ENCODE measurements at places on chromosomes 12 and 14.
A peak's percentile ranks its signal among the peaks of the same experiment; 100 is the strongest.

DNA sequence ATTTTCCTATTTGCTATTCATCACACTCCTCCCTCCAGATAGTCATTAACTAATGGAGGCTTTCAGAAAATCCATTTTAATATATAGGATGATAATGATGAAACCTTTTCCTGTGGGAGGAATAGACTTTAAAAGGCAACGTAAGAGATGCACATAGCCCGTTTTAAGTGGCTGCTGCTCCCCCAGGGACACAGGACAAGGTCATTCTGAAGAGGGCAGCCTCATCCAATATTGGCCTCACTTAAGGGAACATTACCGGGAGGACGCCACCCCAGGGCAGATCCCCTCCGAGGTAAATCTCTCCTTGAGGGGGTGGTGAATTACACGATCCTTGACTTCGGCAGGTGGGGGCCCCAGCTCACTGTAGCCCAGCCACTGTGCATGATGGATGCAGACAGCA is 131.9 kb downstream of the PIWIL1 start:
- H3K4me1 ChIP-seq: no peaks in the 10 kb centered on the region
- H3K4me3 ChIP-seq: no peak overlapping the region
- DNase-seq: no peak
- no peaks in the 10 kb centered on the region for H3K27me3 ChIP-seq
- no peak overlapping the region for H3K27ac ChIP-seq
- peaks cover 4% of the 10 kb centered on the region for H3K36me3 ChIP-seq

- H3K4me1 ChIP-seq: peaks cover 4% of the 10 kb centered on the region
- H3K27me3 ChIP-seq: no peaks in the 10 kb centered on the region
- no peak overlapping the region for H3K4me3 ChIP-seq
- no peaks in the 10 kb centered on the region for H3K36me3 ChIP-seq
- DNase-seq: no peak
- no peak overlapping the region for H3K27ac ChIP-seq
These were observed 37.5 kb downstream of the CCER1 start for GRCh38 chr12:90917431-90917830.

DNA sequence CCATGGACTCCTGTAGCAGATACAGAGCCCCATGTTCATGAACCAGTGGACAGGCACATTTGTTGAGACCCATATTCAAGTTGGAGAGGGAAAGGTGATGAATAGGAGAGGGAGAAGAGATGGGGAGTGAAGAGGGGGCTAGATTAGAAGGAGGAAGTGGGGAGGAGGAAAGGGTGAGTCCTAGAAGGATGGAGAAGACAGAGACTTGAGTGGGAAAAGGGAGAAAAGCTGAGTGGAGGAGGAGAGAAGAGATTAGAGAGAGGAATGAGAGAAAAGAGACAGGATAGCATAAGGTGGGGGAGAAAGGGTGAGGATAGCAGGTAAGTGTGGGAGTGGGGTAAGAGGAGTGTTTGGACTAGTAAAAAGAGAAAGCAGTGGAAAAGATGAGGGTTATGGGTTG is 4.9 kb upstream of the ASIC1 start:
- no peak for DNase-seq
- peaks cover 32% of the 10 kb centered on the region for H3K4me1 ChIP-seq
- H3K27me3 ChIP-seq: peaks cover 4% of the 10 kb centered on the region
- H3K36me3 ChIP-seq: no peaks in the 10 kb centered on the region
- H3K4me3 ChIP-seq: no peak overlapping the region
- no peak overlapping the region for H3K27ac ChIP-seq

GRCh38 chr12:76123259-76124212 is 39.1 kb upstream of the NAP1L1 start:
- no peaks in the 10 kb centered on the region for H3K36me3 ChIP-seq
- no peak overlapping the region for H3K4me3 ChIP-seq
- DNase-seq: no peak
- no peaks in the 10 kb centered on the region for H3K27me3 ChIP-seq
- peak overlapping the region; percentile 10 for H3K27ac ChIP-seq
- H3K4me1 ChIP-seq: no peaks in the 10 kb centered on the region

DNA sequence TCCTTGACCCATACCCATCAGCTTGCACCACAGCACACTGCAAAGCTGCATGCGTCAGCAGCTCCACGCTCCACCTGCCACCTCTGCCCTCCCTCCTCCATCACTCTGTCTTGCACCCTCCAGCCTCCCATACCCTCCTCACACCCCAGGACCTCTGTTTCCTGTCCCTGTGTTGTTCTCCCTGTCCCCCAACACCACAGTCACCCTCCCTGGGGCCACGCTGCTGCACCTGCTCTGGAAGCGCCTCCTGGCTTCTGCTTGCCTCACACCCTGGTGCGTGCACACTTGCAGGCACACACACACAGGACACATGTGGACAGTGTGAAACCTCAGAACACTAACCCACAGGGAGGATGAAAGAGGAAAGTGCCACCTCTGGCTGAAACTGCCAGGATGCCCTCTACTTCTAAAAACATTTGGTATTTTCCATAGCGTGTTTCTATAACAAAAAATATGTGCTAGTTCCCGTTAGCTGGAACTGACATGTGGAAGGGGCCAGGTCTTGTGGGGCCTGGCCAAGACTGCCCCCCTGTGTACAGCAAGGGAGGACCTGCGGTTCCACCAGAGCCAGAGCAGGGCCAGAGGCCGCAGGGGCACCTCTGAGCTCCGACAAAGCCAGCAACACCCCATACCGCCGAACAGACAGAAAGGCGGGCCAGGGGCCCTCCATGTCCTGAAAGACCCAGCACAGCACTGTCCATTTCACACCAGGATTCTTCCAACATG is 10.0 kb downstream of the BRF1 start:
- no peak for DNase-seq
- H3K27ac ChIP-seq: no peak overlapping the region
- H3K4me1 ChIP-seq: peaks cover 22% of the 10 kb centered on the region
- no peaks in the 10 kb centered on the region for H3K36me3 ChIP-seq
- no peaks in the 10 kb centered on the region for H3K27me3 ChIP-seq
- H3K4me3 ChIP-seq: no peak overlapping the region

DNA sequence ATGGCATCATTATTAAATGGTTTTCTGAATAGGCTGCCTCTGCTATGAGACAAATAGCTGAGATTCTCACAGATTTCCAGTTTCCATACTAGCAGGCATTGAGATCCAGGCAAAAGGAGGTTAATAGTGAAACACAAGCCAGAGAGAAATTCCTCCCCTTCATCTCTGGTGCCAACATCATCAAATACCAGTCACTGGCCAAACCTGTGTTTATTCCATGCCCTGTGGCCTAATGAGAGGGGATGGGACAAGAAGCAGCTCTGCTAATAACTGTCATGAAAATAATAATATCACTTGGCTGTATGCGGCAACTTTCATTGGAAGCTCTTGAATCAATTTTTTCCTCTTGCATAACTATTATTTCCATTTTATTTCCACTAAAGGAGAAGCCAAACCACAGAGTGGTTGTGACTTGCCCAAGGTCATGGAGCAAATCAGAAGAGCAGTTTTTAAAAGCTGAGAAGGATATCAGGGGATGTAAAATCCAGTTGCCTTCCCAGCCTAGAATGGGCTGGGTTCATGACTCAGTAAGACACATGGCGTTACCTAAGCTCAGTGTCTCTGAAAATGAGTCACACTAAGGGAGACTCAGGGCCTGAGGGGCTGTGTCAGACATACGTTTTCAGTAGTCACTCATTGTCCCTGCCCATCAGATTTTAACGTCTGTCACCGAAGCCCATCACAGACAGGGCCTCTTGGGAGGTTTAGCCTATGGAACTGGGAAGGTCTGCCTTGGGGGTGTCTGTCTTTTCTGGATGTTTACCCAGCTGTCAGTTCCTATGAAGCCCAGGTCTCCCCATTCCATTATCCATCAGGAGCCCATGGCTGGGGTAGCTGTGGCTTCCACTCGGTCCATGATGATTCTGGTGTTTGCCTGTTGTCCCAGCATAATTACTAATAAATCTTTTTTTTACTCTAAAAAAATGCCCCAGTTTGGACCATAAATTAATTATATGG is 208.8 kb upstream of the EEA1 start:
- no peak overlapping the region for H3K4me3 ChIP-seq
- peak overlapping the region; percentile 2 for H3K27ac ChIP-seq
- H3K27me3 ChIP-seq: no peaks in the 10 kb centered on the region

DNA sequence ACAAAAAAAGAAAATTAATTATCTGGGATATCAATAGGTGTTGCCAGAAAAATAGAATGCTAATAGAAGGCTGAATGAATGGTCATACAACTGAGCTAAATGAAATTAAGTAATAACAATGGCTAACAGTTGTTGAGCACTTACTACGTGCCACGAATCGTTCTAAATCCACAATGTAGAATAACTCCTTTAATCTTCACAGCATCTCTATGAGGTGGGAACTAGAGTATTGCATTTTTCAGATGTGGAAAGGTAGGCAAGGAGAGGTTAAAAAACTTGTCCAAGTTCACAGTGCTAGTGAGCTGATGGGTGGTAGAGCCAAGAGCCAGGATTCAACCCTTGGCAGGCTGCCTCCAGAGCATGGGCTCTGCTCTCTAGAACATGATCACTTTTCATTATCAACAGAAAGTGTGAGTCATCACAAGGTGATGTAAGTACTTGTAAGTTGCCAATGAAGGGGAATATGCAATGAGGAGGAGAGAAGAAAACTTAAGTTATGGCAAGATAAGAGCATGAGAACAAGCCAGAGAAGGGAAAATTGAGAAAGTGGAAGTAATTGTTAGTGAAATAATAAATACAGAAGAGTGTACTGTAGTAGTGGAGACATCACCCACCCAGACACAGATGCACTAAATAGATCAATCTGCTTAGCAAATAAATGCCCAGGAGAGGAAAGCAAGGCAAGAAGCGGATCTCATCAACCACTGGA is 122.1 kb downstream of the PRKD1 start:
- H3K4me1 ChIP-seq: peaks cover 8% of the 10 kb centered on the region
- H3K27me3 ChIP-seq: no peaks in the 10 kb centered on the region
- DNase-seq: no peak
- no peaks in the 10 kb centered on the region for H3K36me3 ChIP-seq

- no peaks in the 10 kb centered on the region for H3K36me3 ChIP-seq
- H3K4me1 ChIP-seq: no peaks in the 10 kb centered on the region
- peak overlapping the region; percentile 43 for H3K4me3 ChIP-seq
- H3K27ac ChIP-seq: peak overlapping the region; percentile 84
These were observed 4.5 kb downstream of the DCN start for GRCh38 chr12:91178139-91178561.

- H3K27me3 ChIP-seq: peaks cover 8% of the 10 kb centered on the region
- no peak overlapping the region for H3K27ac ChIP-seq
- DNase-seq: no peak
These were observed 78.3 kb downstream of the GSC start for GRCh38 chr14:94691660-94692034.

DNA sequence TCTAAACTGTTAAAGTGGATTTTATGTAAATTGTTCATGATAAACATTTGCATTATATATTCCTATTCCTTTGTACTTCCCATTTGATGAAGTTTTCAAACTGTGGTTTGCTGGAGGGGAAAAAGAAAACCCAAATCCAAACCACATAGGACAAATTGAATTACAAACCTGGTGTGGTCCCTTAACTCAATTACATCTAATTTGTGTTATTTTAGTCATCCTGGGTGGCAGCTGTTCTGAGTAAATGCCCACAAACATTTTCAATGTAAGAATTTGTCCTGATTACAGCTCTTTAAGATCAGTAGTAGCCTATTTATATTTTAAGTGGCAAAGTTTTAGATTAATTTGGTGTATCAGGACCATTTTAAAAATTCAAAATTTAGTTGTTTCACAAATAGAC is 153.9 kb downstream of the RAD51B start:
- no peak overlapping the region for H3K4me3 ChIP-seq
- H3K4me1 ChIP-seq: peaks cover 32% of the 10 kb centered on the region
- DNase-seq: no peak
- H3K27me3 ChIP-seq: no peaks in the 10 kb centered on the region
- no peak overlapping the region for H3K27ac ChIP-seq

DNA sequence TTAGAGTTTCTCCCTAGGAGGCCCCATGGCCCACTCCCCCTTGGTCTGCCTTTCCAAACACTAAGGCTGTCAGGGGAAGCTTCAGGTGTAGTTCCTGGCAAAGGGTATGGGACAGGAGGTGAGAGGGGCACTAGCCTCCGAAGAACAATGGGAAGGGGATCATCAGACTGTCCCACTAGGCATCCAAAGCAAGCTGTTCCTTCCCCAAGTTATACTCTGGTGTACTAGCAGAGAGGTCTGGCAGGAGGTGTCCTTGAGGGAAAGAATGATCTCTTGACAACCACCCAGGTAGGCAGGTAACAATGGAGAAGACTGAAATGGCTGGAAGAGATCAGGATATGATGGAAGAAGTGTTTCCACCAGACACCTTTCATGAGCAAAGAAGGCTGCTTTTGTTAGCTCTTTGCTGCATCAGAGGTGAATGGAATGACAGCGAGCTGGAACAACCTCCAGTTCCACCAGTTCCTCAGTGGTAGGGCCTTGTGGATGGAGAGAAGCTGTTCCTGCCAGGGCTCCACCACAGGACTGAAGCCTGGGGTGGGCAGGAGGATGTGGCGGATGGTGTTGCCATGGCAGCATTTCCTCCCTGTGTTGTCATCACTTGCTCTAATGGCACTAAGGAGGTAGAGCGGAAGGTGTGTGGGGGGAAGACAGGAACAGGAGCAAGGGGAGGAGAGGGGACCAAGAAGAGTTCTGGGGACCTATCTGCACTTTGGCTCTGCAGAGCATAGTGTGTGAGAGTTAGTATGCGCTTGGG is 2.3 kb upstream of the AGAP2 start:
- H3K4me3 ChIP-seq: peak overlapping the region; percentile 28
- peaks cover 49% of the 10 kb centered on the region for H3K27me3 ChIP-seq
- no peak overlapping the region for H3K27ac ChIP-seq
- no peaks in the 10 kb centered on the region for H3K36me3 ChIP-seq

- no peak for DNase-seq
- H3K27me3 ChIP-seq: no peaks in the 10 kb centered on the region
- no peak overlapping the region for H3K4me3 ChIP-seq
- peaks cover 18% of the 10 kb centered on the region for H3K36me3 ChIP-seq
- peaks cover 21% of the 10 kb centered on the region for H3K4me1 ChIP-seq
These were observed 48.6 kb downstream of the SLC25A47 start for GRCh38 chr14:100371773-100372172.

GRCh38 chr12:127306604-127307215 is 960.3 kb upstream of the TMEM132C start:
- no peak overlapping the region for H3K4me3 ChIP-seq
- no peaks in the 10 kb centered on the region for H3K4me1 ChIP-seq
- H3K27ac ChIP-seq: no peak overlapping the region
- peaks cover 8% of the 10 kb centered on the region for H3K27me3 ChIP-seq
- no peaks in the 10 kb centered on the region for H3K36me3 ChIP-seq

DNA sequence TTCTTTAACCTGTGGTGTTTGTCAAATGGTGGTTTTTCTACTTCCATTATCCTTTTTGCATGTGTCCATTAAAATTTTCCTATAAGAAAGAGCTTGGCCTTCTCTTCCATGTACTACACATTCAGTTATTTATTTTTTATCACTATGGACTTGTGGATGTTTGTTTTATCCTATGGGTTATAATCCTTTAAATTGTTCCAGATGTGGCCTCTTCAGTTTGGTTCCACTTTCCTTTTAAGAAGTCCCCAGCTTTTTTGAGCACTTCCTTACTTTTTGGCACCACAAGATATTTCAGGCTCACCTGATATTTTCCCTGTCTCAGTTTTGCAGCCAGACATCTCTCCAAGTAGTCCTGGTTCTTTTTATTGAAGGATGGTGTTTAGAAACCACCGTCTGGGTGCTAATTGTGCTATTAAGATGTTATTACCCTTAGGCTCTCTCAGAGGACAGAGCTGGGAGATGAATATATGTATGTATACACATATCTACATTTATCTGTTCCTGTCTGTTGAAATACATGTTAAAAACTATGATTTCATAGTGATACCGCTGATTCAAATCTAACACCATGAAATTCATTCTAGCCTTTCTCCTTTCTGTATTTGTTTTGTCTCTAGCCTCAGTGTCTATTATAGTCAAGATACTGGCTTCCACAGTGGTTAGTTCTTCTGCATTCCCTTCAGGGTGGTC is 408.5 kb upstream of the RGS6 start:
- peaks cover 3% of the 10 kb centered on the region for H3K4me1 ChIP-seq
- DNase-seq: no peak
- H3K36me3 ChIP-seq: no peaks in the 10 kb centered on the region
- no peaks in the 10 kb centered on the region for H3K27me3 ChIP-seq

Measured in suprapubic skin (tissue), 4 donors.